Fibroblast of lung (primary cell): ENCODE measurements at places on chromosomes 6 and 20. TPM values are rescaled to one million over a fixed set of nuclear protein-coding genes. Genes with fewer than 3 reads are reported as not detected.

The CYP39A1 gene
- total RNA-seq, result 3.6 and 3.8 TPM in 2 replicates

The CYP24A1 gene
- 0.26 TPM in 1 of 2 replicates, not detected in the other for total RNA-seq

The PI16 gene
- 0.26 TPM in 1 of 2 replicates, not detected in the other for total RNA-seq

The GTSF1L gene
- total RNA-seq, result not detected in 2 replicates

DNA sequence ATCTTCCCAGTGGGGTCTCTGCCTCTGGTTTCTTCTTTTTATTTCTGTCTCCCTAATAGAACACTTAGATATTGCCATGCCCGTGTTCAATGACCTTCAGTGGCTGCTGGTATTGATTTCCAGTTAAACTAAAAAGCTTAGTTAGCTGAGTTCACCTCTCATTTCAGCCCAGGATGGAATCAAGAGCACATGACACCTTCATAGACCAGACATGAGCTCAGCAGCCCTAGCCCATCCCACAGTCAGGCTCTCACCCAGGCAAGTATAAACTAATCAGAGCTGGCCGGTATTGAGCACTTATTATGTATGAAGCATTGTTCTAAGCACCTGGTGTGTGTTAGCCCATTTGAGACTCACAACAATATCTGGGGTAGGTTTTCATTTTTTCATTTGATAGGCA, 33.7 kb upstream of the PLEKHG1 start:
- no peaks in the 10 kb centered on the region for H3K27me3 ChIP-seq
- no peak overlapping the region for H3K4me3 ChIP-seq
- no peak overlapping the region for H3K27ac ChIP-seq
- H3K4me1 ChIP-seq, result no peaks in the 10 kb centered on the region
- no peaks in the 10 kb centered on the region for H3K36me3 ChIP-seq

- peaks cover 2% of the 10 kb centered on the region for H3K27me3 ChIP-seq
- no peak for DNase-seq
- H3K4me3 ChIP-seq, result no peak overlapping the region
- no peak overlapping the region for H3K27ac ChIP-seq
- no peaks in the 10 kb centered on the region for H3K4me1 ChIP-seq
Observed at GRCh38 chr6:44622956-44623355, 235.4 kb downstream of the CDC5L start.

DNA sequence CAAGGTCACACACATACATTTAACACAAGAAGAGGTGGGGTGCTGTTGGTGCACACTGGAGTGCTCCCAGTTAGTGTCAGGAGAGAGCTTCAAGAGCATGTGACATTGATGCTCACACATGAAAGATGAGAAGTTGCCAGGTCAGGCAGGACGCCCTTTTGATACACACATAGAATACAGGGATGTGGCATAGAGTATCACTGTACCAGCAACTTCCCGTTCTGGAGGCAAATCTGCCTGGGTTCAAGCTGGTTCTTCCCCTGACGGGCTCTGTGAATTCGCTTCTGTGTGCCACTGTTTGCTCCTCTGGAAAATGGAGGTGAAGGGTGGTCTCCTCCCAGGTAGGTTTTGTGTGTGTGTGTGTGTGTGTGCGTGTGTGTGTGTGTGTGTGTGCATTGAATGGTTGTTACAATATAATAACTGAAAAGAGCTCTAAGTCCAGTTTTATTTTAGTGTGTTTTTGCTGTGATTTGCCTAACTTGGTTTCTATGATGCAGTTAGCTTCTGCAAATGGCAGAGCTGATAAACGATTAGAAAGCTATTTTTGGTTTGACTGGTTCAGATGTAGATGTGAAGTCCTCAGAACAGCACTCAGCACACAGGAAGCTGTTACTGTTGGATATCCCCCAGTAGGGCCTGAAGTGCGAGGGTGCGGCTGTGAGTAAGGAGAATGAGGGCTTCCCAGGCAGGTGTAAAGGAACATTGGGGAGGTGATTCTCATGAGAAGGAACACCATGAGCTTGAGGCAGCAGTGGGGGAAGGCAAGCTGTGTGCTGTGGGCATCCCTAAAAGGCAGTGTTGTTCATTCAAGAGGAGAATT, 53.4 kb downstream of the HIVEP1 start:
- DNase-seq, result peak; percentile 15
- no peaks in the 10 kb centered on the region for H3K27me3 ChIP-seq
- H3K27ac ChIP-seq, result no peak overlapping the region

DNA sequence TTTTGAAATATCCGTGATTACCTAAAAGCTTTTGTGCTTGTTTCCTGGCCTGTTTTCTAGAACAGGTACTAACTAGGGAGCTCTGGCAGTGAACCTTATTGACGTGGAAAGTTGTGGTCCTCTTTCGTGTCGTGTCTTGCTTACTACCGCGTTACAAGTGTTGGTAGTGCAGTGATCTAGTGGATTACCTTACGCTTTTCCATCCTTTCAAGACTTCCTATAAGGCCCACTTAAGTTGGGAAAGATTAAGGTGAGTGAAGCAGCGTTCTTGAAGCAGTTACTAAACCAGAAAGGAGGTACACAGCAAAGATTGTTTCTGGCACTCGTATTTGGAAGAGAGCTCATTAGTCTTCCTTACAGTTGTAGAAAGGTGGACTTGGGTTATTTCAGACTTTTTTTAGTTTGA, 1.9 kb downstream of the PNRC1 start:
- peak overlapping the region; percentile 100 for H3K4me3 ChIP-seq
- H3K4me1 ChIP-seq, result no peaks in the 10 kb centered on the region
- peak; percentile 47 for DNase-seq
- H3K36me3 ChIP-seq, result no peaks in the 10 kb centered on the region
- no peaks in the 10 kb centered on the region for H3K27me3 ChIP-seq

DNA sequence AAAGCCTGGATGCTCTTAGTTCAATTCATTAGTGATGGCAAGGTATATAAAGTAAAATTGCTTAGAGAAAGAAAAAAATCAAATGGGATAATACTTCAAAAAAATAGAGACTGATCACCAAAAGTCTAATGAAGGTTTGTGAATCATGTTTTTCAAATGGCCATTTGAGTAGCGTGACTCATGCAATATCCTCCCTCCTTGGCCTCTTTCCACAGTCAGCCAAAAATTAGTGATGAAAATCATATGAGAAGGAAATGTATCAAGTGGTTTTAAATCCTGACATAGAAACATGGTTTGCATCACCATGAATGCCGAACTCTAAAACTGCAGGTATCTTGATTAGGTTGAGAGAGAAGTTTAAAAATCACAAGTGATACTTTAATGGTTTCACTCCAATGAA, 1.2 kb upstream of the COL19A1 start:
- H3K36me3 ChIP-seq, result no peaks in the 10 kb centered on the region
- peaks cover 3% of the 10 kb centered on the region for H3K27me3 ChIP-seq
- H3K4me3 ChIP-seq, result no peak overlapping the region
- H3K4me1 ChIP-seq, result peaks cover 4% of the 10 kb centered on the region
- DNase-seq, result peak; percentile 72

DNA sequence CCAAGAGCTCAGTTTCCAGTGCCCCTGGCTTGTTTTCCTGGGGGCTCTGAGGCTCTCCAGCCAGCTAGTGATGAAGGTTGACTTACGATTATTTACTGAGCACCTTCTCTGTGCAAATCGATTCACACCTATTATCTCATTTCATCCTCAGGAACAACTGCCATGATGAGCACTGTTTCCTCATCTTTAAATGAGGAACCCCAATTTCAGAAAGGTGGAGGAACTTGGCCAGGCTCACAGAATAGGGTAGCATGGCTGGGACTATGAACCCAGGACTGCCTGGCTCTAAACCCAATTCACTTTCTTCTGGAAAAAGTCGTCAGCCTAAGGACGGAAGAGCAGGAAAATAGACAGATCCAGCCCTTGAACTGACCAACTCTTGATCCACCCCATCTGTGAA, 3.5 kb upstream of the BPI start:
- H3K27me3 ChIP-seq, result peaks cover 23% of the 10 kb centered on the region
- H3K36me3 ChIP-seq, result no peaks in the 10 kb centered on the region
- DNase-seq, result no peak

DNA sequence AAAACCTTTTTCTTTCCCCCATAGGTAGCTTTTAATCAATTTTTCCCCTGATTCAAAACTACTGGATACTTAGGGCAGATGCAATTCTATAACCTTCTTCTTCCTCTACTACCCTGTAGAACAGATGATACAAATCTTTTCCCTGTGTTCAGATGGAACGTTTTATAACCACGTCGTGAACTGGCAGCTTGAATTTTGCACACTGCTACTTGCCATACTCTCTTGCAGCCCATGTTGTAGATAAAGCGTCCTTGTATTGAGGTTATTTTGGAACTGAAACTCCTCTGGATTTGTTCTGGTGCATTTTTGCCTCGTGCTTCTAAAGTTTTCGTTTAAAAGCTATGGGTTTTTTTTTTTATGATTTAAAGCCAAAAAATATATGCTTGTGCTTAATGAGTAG, 440.2 kb downstream of the RFPL4B start:
- no peak overlapping the region for H3K27ac ChIP-seq
- H3K4me3 ChIP-seq, result no peak overlapping the region
- no peaks in the 10 kb centered on the region for H3K27me3 ChIP-seq
- H3K36me3 ChIP-seq, result no peaks in the 10 kb centered on the region
